A549 treated with CpdA at 1 μM for 4 hours (cell line): ENCODE measurements at places on chromosomes 6 and 20. TPM values are rescaled to one million over a fixed set of nuclear protein-coding genes. Genes with fewer than 3 reads are reported as not detected.

C6orf52 gene
- 1.7 to 3.2 TPM (median 2.1 TPM) in 5 replicates for total RNA-seq

TREML2 gene
- not detected in 5 replicates for total RNA-seq

THEMIS gene
- total RNA-seq, result not detected in 5 replicates

FAM162B gene
- total RNA-seq, result not detected in 5 replicates

BCAS1 gene
- total RNA-seq, result 0.50 to 0.84 TPM (median 0.62 TPM) in 5 replicates

STMND1 gene
- not detected in 5 replicates for total RNA-seq

GOPC gene
- 15.4 to 17.9 TPM (median 15.9 TPM) in 5 replicates for total RNA-seq

RRBP1 gene
- 90.7 to 106 TPM (median 96.4 TPM) in 5 replicates for total RNA-seq

OR2B3 gene
- total RNA-seq, result not detected in 5 replicates

INSM1 gene
- total RNA-seq, result not detected in 5 replicates

MRPL14 gene
- 59.3 to 80.7 TPM (median 74.3 TPM) in 5 replicates for total RNA-seq

WFDC5 gene
- total RNA-seq, result not detected in 5 replicates

BMP5 gene
- total RNA-seq, result 0.02 to 0.07 TPM (median 0.05 TPM) in 3 of 5 replicates, not detected in the others

ARMH2 gene
- total RNA-seq, result not detected in 5 replicates

MOXD1 gene
- 1.5 to 2.9 TPM (median 1.6 TPM) in 5 replicates for total RNA-seq

PTGIS gene
- total RNA-seq, result 0.02 TPM in 2 of 5 replicates, not detected in the others

ECT2L gene
- total RNA-seq, result not detected in 5 replicates

HSPA12B gene
- 0.17 to 0.52 TPM (median 0.47 TPM) in 5 replicates for total RNA-seq

ADTRP gene
- total RNA-seq, result 0.51 to 0.78 TPM (median 0.56 TPM) in 5 replicates

HSPA1A gene
- total RNA-seq, result 218 to 535 TPM (median 388 TPM) in 5 replicates

UNC93A gene
- not detected in 5 replicates for total RNA-seq

CDSN gene
- not detected in 5 replicates for total RNA-seq

XKR7 gene
- under 0.01 to 0.02 TPM in 2 of 5 replicates, not detected in the others for total RNA-seq

SMIM29 gene
- 19.9 to 34.2 TPM (median 31.6 TPM) in 5 replicates for total RNA-seq

VNN1 gene
- total RNA-seq, result 0.03 to 0.13 TPM (median 0.11 TPM) in 4 of 5 replicates, not detected in the other

TULP1 gene
- not detected in 5 replicates for total RNA-seq

PI16 gene
- not detected in 5 replicates for total RNA-seq

PTK7 gene
- 4.7 to 5.3 TPM (median 5.0 TPM) in 5 replicates for total RNA-seq
